ENCODE measurements at places on chromosomes 5 and 9.

DNA sequence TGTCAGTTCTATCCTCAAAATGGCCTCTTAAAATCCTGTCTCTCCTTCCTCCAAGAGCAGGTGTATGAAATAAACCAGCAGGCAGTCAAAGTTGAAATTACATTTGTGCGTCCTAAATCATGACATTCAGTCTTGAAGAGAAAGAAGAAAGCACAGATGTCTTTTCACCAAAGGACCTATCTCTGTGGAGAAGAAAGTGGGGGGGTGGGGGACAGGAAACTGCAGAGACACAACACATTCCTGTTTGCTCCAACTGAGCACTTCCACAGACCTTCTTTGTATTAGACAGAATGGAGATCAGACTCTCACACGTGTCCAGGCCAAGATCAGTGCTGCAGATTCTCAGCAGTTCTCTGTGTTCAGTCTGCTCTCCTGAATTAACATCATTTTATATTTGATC is 471.9 kb upstream of the RGMB start:
- DNase-seq: no peak

GRCh38 chr5:61307611-61308010 is 24.4 kb upstream of the ZSWIM6 start:
- no peak for DNase-seq

DNA sequence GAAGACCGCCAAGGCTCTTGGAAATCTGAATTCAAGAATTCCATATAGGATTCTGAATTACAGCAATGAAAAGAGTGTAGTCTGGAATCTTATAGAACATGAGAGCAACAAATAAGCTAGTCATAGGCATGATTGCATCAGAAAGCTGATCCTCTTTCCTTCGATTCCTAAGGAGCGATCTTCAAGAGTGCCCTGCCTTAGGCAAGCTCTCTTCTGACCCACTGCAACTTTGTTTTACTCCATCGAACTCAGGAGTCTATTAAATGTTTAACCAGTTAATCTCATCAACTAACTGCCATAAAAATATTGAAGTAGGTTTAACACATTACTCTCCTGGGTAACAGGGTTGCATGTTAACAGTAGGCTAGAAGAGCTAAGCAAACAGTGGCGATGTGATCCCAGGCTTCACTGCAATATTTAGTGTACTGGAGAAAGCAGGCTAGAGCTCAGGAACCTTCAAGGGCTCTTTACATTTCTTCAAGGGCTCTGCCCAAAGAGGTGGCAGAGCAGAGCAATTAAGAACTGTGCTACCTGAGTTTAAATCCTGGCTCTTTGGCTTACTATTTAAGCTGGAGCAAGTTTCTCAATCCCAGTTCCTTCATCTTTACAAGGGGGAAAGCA is 146.3 kb downstream of the RORB start:
- no peak for DNase-seq

GRCh38 chr9:117737721-117738226 is 33.6 kb downstream of the TLR4 start:
- DNase-seq: no peak

DNA sequence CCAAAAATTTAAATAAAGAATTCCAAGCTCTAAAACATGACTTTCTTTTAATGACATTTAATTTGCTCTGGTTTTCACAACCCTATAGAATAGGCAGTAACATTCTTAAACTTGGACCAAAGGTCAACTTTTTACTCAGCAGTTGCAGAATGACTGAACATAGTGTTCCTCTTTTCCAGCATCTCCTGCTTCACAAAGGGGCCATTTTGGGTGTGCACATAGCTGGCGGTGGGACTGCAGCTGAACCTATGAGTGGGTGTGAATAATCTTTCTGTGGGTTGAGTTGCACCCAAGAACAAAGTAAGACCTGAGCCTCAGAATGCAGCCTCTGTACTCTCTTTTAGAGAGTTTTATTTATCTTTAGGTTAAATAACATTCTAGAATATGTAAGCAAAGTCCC is 96.9 kb upstream of the HAPLN1 start:
- no peak for DNase-seq

GRCh38 chr9:95506428-95506677 is 10.4 kb downstream of the PTCH1 start:
- DNase-seq: no peak

- no peak for DNase-seq
Measured at GRCh38 chr9:121738968-121739367, 87.5 kb downstream of the DAB2IP start.

DNA sequence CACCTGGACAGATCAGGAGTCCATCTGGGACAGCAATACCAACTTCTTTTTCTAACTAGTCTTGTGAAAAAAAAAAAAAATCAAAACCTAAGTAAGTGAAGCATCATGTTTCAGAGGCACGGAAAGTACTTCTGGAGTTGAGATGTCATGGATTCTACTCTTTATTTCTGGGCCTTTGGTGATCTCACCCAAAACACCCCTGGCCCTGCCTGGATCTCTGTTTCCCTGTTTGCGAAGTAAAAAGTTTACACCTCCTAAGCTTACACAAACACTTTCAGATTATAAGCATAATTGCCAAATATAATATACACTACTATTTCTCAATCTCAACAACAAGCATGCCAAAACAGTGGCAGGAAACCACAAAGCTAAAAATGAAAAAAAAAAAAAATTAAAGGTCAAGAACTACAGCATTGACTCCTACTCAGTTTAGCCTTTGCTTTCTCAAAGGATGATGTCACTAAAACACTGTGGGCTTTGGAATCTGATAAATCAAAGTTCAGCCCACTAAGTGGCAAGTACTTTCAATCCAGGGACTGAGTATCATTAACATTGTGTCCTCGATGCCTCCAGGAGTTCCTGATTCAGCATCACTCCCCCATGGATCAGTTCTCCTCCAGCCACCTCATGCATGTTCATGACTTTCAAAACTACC is 291.9 kb downstream of the NFIB start:
- no peak for DNase-seq

- no peak for DNase-seq
Measured at GRCh38 chr5:145768863-145769262, 66.3 kb downstream of the PRELID2 start.

DNA sequence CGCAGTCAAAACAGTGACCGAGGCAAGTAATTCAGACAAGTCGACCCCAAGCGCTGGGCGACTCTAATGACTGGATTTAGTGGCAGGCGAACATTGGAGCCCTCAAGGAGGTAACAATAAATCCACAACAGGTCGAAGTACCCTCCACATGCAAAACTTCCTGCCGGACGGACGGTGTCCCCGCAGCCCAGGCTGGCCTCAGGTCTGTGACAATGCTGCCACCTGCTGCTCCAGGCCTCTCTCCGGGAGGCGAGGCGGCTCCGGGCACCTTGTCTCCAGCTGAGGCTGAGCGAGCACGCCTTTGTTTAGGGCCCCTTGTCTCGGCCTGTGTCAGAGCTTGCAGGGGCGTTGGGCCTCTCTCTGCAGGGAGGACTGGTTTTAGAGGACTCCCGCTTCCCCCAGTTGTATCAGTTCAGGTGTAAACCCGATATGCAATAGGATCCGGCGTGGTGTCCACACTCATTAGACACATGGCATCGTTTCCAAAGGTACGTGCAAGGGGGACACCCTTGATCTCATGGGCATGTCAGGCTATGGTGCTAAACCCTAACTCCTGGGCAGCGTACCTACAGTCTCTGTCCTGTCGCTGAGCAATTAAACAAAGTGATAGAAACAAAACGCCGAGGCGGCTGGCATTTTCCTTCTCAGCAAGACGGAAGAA is 628.0 kb upstream of the ADAMTS16 start:
- DNase-seq: no peak

DNA sequence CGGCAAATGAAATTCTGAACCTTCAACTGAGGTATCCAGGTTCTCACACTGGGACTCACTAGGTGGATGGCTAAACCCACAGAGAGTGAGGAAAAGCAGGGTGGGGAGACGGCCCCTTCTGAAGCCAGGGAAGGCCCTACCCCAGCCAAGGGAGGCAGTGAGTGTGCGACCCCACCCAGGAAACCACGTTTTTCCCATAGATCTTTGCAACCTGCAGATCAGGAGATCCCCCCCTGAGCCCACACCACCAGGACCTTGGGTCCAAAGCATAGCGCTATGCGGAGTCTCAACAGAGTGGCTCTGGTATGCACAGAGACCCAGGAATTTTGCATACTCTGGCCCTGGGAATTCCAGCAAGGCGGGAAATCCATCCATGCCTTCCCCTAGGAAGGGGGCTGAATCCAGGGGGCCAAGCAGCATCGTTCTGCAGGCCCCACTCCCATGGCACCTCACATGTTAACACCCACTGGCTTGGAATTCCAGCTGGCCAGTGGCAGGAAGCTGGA is 19.9 kb downstream of the DTWD2 start:
- DNase-seq: no peak

- peak; percentile 45 for DNase-seq
Measured at GRCh38 chr9:35882263-35882848, 12.2 kb upstream of the OR13J1 start.

DNA sequence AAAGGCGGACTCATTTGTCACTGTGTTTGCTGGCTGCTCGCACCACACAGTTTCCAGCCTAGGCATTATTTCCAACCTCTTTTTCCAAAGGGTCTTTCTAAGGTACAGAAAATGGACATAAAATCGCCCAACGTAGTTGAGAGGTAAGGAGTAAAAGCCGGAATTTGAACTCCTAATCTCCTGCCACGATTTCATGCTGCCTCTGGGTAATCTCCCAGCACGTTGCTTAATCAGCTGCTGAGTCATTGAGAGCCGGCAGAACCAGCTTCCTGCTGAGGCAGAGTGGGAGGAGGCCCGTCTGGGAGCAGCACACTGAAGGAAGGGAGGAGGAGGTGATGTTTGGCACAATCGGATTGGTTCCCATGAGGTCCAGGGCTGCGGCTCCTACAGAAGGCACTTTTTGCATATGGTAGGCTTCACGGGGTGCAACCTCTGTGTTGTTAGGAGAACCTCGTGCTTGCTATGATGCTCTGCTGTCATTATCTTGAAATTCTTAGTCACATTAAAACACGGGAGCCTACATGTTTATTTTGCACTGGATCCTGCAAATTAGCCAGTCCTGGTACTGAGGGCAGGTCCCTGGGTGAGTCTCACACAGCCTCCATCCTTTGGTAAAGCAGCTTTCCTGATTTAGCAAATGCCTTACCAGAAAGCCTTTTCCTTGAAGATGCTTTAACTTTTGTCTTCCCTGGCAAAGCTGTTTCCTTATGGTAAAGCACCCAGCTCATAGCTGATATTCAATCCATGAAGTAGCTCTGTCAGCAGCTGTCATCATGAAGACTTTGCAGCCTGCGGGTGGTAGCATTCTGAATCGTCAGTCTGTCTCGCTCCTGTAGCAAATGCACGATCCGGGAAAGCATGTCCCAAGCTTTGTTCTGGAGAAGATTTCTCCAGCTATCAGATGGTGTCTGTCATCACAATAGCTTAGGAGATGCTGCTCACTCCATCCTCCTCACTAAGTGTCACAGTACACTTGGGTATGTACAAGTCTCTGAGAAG is 191.6 kb upstream of the MSX2 start:
- peak; percentile 86 for DNase-seq

DNA sequence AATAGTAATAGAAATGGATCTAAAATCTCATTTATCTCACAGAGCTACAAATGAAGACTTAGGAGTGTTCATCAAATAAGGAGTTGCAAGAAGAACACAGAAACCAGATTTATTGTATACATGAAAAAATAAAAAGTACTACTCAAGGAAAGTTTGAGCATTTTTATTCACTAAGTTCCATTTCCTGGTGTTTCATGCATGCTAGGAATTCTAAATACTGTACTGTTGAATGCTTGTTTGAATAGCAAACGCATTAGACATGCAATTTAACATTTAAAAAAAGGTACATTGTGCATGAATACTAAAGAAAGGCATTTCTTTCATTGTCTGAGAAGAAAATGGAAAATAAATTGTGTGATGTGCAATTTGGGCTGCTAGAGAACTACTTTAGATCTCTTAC is 52.1 kb downstream of the C6 start:
- no peak for DNase-seq

GRCh38 chr5:9707732-9708462 is 77.7 kb upstream of the TAS2R1 start:
- no peak for DNase-seq

DNA sequence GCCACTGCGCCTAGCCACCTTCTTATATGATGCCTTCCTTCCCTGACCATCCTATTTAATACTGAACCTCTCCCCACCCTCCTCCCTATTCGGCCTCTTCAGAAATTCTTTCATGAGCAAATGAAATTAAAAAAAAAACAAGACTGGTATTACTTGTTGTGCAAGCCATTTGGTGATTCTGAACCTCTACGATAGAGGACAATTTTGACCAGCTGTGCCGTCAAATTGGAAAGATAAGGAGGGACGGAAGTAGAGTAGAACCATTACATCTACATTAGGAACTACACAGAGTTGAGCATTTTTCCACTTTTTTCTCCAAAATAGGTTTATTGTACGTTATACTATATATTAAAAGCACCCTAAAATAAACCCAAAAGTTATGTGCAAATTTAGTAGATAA is 2.9 kb downstream of the DHX29 start:
- no peak for DNase-seq

GRCh38 chr9:18675973-18676372 is 202.0 kb downstream of the ADAMTSL1 start:
- no peak for DNase-seq

GRCh38 chr5:6393596-6394194 is 15.3 kb upstream of the MED10 start:
- no peak for DNase-seq

- no peak for DNase-seq
Measured at GRCh38 chr9:18472841-18473251, 1.1 kb upstream of the ADAMTSL1 start.

All from kidney capillary endothelial cell (primary cell).